Heart right ventricle (tissue), 16 donors: ENCODE measurements at places on chromosomes 2 and 18. TPM values are rescaled to one million over a fixed set of nuclear protein-coding genes. Genes with fewer than 3 reads are reported as not detected.

POTEI gene
- total RNA-seq: not detected

GRCh38 chr2:5782103-5782502, 89.9 kb downstream of the SOX11 start:
- DNase-seq: no peak

RPL37A gene
- 2,041 TPM for total RNA-seq

DNA sequence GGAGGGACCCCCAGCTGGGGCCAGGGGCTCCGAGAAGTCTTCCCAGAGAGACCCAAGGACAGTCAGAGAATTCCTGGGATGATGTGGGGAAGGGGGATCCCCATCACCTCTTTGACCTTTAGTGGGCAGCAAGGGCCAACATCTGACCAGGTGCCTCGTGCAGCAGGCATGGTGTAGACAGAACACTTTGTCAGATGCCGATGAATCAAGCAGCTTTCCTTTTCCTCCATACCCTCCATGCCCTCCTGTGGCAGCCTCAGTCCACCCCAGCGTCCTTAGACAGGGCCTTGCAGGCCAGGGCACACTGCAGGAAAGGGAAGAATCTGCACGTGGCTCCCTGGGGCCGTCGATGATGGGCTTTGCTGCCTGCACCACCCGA, 26.3 kb downstream of the GPR55 start:
- no peak for DNase-seq

GRCh38 chr2:106899786-106900530, 14.0 kb upstream of the ST6GAL2 start:
- DNase-seq: no peak

GRCh38 chr2:8238521-8239230, 443.2 kb upstream of the ID2 start:
- no peak for DNase-seq

GRCh38 chr2:193482557-193482956, 1287.8 kb upstream of the TMEFF2 start:
- DNase-seq: no peak

DNA sequence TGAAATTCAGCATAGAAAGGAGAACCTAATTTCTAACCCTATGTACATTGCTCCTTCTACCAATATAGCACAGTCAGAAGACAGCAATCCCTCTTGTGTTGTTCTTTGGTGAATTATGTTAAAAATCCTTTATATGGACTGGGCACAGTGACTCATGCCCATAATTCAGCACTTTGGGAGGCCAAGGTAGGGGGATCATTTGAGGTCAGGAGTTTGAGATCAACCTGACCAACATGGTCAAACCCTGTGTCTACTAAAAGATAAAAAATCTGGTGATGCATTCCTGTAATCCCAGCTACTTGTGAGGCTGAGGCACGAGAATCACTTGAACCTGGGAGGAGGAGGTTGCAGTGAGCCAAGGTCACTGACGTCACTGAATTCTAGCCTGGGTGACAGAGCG, 195.6 kb downstream of the TMX3 start:
- DNase-seq: no peak

DNA sequence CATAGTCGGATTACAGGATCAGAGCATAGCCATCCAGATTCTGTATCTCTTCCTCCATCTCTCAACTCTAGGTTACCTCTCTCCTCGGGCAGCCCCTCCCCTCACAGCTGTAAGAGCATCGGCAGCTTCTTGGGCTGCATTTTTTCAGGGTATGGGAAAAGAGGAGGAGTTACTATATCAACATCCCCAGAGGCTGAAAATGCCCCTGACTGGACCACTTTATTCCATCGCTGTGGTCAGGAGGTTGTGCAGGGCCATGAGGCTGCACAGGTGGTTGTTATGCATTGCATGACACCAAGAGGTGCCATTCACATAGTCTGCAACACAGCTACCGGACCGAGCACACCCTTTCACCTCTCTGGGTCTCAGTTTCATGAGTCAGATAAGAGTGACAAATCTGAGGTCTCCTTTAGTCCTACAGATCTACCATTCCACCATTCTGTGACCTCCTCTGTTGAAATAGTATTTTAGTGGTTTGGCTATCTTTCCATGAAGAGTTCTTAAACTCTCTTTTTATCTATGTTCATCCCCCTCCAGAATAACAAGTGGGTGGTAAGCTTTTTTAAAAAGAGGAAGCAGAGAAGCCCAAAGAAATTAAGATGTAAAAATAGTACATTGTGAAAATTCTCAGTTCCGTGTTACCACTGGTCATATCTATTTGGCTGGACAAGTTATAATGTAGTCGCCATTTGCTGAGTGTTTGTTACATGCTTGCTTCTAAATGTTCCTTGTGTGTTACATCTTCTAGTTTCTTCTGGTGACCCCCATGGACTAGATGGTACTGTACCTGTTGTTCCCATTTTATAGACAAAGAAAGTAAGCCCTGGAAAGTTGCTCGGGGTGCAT, 56.6 kb upstream of the SLC1A4 start:
- DNase-seq: no peak

ALPG gene
- not detected for total RNA-seq

KYNU gene
- total RNA-seq: 0.17 TPM

DLX2 gene
- total RNA-seq: not detected

DNA sequence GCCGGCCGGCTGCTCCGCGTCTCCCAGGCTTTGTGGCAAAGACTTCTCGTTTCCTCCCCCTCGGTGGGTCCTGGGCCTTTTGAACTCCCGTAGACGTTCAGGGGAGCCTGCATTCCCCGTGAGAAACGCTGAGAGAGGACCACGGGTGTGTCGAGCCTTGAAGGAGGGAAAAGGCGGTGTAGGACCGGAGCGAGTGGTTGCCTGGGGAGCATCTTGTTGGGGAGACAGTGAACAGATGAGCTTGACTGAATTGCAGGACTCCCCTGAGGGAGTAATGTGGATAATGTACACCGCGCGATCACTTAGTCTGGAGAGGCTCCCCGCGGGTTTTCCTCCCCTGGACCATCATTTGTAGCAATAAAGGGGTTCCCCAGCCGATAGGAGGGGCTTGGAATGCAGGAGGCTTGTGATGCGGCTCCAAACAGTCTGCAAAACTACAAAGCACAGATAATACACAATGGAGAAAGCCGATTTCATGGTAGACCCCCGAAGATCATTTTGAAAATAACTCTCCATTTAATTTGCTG, 769 bp downstream of the ALMS1 start:
- no peak for DNase-seq

DNA sequence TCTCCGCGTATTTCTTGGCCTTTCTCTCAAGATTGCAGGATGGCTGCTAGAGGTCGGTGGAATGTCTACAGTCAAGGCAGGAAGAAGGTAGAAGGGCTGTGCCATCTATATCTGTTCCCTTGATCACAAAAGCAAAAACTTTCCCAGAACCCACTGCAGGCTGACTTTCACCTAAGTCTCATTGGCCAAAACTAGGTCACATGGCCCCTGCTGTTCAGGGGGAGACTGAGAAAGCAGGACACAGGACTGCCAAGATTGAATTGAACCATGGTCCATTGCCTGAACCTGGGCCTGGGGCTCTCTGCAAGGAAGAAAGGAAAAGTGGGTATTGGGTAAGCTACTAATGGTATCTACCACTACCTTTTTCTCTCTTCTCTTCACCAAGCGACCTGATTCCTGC, 9.7 kb upstream of the GRP start:
- no peak for DNase-seq

- no peak for DNase-seq
Observed at GRCh38 chr2:213125646-213126347, 25.6 kb downstream of the IKZF2 start.

GRCh38 chr2:24513281-24514071, 22.4 kb downstream of the NCOA1 start:
- no peak for DNase-seq

MC4R gene
- not detected for total RNA-seq

GRCh38 chr2:70090706-70091334, 3.5 kb downstream of the PCBP1 start:
- no peak for DNase-seq

DNA sequence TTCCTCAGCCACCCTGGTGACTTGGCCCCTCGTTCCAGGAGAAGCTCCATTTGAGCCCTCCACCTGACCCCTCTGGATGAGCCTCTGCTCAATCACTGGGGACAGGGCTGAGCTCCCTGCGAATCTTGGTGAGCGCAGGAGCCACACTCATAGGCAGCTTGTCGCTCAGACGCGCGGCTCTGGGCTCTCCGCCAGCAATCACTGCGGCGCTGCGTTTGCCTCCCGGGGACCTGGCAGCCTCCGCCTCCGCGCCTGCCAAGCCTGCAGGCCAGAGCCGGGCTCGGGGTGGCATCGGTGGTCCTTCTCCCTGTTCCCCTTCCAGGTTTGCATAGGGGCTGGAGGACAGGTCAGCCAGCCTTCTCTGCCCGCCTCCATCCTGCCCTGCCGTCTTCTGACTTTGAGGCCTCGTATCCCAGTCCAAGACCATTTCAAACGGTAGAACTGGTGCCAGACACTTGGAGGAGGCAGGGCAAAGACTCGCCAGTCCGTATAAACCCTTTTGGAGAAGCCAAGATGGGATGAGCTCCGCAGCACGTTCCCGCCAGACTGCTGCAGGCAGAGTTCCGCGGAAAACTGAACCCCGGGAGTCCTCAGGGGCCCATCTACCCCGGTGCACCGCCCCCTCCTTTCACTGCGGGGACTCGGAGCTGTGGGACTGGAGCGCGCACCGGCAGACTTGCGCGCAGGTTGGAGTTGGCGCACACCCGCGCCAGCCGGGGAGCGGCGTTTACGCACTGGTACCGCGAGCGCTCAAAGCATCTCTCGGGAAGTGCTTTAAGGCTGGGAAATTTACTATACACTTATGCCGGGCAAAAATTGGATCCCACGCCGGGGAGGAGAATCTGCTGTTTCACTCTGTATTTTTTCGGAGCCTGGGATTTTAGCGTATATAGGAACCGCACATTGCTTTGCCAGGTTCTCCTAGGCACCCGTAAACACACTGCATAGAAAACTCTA, 1.1 kb upstream of the TACR1 start:
- peak; percentile 43 for DNase-seq

GRCh38 chr2:222506230-222506935, 82.0 kb downstream of the SGPP2 start:
- DNase-seq: no peak

DNA sequence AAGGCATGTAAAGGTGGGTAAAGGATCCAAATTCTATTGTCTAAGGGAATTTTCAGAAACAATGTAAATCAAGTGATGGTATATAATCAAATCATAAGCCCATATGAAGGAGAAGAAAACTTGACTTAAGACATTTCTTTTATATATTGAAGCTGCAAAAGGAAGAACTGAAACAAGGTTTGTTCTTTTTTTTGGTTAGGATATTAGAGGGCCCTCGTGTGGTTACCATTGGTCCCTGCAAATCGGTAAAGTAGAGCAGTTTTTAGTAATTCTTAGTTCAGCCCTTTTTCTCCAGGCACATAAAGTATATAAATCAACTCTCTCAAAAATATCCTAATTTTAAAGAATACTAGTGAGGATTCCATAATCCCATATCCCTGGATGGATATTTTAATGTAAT, 105.6 kb upstream of the STK17B start:
- no peak for DNase-seq

APCDD1 gene
- total RNA-seq: 10.8 TPM

MYO1B gene
- total RNA-seq: 15.0 TPM

ZNF396 gene
- 1.4 TPM for total RNA-seq

DNA sequence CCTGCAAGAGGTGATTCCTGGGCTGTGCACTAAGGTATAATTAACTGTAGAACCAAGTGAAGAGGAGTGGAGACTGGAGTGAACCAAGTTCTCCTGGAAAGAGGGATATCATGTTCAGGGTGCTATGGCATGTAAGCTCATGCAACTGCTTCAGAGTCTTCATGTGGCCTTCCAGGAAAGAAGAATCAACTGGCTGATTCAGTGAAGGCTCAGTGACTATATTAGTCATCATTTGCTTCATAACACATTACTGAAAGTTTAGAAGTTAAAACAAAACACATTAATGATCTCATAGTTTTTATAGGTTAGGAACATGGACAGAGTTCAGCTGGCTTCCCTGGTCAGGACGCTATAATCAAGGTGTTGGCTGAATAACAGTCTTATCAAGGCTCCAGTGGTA, 1200.8 kb upstream of the GYPC start:
- no peak for DNase-seq

DSC1 gene
- total RNA-seq: 7.5 TPM

DNA sequence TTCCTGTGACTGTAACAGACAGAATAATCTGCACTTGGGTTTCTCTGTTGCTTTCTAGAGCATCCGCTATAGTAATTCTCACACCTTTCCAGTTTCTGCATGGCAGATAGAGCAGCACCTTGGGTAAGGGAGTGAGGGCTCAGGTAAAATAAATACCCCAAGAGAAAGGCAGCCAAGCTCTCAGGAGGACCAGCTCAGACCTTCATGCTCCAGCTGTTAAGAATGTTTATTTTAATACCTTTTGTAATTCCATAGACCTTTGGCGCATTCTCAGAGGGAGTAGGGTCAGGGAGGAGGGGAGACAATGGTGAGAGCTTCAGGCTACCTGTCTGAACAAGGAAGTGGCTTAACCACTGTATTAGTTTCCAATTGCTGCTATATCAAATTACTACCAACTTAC, 16.2 kb upstream of the TMEM178A start:
- DNase-seq: no peak

WDR43 gene
- total RNA-seq: 22.3 TPM

DNA sequence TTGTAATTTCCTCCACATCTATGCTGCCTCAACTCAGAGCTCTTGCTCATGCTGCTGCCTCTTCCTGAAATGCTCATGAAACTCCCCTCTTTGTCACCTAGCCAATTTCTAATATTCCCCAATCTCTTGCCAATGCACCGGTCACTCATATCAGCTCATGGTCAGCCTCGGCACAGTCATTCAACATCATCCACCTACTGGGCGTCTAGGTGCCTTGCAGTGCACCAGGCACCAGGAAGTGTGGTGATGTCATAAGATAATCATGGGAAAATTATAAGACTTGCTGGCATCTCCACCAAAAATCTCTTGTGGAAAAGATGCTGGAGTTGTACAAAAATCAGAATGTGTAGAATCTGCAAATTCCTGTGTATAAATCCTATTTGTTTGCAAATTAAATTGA, 52.6 kb upstream of the RAB27B start:
- DNase-seq: no peak

CXCR1 gene
- 2.6 TPM for total RNA-seq

DNA sequence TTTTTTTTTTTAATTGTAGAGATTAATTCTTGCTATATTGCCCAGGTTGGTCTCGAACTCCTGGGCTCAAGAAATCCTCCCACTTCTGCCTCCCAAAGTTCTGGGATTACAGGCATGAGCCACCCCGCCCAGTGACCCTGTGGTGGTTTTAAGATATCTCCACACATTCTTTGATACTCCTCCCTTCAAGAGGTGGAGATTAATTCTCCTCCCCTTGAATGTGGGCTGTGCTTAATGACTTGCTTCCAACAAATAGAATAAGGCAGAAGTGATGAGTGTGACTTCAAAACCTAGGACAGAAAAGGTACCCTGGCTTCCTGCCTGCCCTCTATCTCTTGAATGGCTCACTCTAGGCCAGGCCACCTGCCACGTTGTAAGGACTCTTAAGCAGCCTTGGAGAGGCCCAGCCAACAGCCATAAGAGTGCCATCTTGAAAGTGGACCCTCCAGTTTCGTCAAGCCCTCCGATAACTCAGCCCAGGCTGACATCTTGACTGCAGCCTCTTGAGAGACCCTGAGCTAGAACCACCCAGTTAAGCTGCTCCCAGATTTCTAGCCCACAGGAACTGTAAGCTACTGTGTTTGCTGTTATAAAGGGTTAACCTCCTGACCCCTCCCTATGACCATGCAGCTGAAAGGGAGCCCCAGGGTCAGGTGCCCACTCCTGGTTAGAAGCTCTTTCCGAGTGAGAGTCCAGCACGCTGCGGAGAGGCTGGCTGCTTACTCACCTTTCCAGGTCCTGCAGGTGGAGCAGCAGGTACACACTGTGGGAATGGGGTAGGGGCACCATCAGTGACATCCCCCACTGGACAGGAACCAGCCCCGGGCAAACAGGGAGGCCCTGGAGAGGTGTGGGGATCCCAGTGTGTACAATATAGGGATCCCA, 27.6 kb downstream of the MRPL35 start:
- DNase-seq: no peak

GRCh38 chr2:71962911-71963694, 184.6 kb downstream of the CYP26B1 start:
- DNase-seq: no peak
